ENCODE measurements at places on chromosomes 1 and 21.

DNA sequence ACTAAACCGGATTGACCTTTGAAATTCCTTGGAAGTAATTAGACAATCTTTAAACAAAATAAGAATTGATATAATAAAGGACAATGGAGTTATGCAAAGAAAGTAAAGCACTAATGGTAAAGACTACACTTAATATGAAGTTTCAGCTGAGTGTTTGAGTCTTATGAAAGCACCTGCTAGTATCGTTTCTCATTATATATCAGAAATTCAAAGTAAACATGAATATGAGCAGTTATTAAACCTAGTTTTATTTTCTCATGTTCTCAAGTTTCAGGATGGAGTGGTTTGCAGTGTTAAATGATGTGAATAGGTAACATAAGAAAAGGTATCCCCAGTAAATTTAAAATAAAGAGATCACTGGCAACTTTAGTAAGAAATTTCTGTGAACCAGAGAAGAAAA, 188.6 kb downstream of the ZP4 start:
- DNase-seq = no peak

GRCh38 chr1:233443040-233443760, 115.7 kb downstream of the MAP3K21 start:
- DNase-seq = no peak

GRCh38 chr1:192747301-192747700, 61.5 kb upstream of the RGS2 start:
- no peak for DNase-seq

DNA sequence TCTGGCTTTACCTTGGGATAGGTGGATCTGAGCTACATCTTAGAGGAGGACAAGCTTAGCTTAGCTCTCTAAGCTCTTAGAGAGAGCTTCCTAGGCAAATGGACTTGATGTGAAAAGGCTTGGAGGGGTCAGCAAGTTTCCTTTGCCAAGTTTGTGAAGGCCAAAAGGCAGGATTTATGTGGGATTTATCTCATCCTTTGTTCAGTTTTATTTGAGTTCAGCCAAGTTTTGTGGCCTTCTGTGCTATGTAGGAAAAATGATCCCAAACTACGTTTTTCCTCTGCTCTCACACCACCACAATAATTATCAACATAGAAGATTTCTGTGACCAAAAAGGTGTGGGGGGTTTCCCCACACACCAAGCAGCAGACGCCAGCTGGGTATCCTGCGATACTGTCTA, 26.0 kb upstream of the RNF11 start:
- DNase-seq = no peak

DNA sequence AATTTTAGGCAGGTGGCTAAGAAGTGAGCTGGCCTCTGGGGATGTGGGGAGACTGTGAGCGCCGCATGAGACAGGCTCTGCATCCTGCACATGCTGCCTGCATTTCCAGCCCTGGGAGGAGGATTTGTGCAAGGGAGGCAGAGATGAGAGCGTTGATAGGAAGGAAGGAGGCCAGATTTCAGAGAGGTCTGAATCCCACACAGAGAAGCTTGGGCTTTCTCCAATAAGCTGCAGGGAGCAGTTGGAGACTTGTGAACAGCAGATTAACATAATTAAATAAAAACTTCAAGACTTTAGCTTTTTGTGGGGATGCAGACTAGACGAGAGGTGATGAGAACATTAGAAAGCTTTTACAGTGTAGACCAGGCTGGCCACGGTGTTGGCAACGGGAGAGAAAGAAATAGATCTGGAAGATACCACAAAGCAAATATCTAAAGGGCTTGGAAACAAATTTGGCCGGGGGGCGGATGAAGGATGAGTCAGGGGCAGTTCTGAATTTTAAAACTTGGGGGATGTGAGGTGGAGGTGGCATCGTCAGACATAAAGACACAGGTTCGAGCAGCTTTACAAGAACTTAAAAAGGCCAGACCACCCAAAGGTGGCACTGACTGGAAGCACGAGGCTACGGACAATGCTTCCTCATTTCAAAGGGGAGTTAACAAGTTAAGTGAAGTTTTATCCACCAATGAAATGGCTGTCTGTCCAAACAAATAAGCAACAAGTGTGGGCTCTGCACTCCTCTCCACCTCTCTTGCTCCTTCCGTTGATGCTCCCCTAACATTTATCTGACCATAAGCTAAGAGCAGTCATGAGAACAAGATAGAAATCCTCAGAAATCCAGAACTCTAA, 57.0 kb downstream of the HIVEP3 start:
- DNase-seq = no peak

GRCh38 chr1:89599332-89599630, 33.6 kb upstream of the LRRC8C start:
- DNase-seq = no peak

GRCh38 chr1:21189906-21190500, 13.3 kb upstream of the EIF4G3 start:
- DNase-seq = no peak

DNA sequence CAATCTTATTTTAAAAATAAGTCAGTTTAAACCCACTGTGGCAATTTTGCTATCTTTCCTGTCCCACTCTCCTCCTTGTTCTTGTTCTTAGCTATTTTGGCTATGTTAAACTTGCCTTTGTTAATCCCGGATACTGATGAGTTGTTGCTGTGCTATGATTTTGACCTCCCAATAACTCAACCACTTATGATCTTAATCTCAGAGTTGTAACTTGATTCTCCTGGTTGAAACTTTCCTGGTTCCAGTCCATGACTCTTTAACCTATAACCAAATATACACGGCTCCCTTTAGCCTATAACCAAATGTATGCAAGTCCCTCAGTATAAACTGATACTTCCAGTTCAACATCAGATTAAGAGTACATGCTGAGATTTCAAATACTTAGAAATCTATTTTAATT, 15.6 kb upstream of the ACADM start:
- DNase-seq = no peak

GRCh38 chr1:22039594-22040285, 12.8 kb upstream of the CDC42 start:
- DNase-seq = peak; percentile 71

DNA sequence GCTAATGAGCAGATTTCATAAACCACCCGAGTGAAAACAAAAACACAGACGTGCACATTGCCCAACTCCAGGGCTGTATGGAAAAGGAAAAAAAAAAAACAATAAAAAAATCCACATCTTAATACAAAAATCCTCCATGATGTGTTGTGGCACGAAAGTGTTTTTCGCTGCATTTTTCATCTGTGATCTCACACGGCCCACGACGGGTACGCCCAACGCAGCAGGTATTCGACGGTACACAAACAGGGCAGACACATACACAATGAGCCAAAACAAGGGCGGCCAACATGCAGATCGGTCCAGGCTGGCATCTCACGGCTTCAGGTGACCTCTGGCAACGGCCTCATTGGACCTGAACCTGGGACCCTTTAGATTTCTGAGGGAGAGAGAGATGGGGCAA, 31.1 kb downstream of the CASZ1 start:
- no peak for DNase-seq

DNA sequence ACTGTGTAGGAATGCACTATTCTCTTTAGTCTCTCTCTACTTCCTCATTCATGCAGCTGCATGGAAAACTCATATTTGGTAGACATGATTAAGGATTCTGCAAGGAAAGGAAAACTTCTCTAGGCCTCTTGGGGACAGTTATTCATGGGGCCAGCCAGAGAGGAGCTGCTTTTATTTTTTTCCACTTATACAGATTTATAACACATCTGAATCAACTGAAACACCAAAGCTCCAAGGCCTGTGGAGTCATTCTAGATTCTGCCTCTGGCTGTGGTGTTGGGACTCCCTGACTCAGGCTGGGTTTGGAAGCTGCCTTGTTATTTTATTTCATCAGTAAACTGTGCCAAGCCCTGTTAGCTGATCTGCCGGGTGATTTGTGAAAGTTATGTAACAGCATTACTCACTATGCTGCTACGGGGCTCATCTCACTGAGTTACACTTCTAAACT, 83.9 kb upstream of the EDEM3 start:
- no peak for DNase-seq

DNA sequence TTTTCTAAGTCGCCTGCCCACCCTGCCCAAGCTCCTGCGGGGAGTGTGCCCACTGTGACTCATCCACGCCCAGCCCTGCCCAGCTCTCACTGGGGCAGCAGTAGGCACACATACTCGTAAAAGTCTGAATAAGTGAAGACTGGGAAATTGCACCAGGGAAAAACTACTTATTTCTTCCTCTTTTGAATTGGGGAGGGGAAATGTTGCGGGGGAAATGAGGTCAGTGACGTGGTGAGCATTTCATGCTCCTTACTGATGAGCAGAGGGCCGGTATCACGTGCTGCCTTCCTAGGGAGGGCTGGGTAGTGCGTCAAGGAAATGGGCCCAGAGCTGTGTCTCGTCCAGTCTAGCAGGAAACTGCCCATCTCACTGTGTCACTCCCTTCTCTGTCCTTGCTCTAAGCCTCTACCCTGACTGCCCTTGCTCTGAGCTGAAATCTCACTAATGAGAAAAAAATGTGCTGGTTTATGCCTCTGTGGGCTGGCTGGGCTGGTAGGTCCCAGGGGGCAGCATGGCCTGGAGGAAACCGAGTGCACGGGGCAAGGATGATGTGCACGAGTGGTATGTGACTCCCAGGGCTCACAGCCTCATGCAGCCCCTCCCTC, 13.5 kb upstream of the TNFRSF1B start:
- DNase-seq = no peak

DNA sequence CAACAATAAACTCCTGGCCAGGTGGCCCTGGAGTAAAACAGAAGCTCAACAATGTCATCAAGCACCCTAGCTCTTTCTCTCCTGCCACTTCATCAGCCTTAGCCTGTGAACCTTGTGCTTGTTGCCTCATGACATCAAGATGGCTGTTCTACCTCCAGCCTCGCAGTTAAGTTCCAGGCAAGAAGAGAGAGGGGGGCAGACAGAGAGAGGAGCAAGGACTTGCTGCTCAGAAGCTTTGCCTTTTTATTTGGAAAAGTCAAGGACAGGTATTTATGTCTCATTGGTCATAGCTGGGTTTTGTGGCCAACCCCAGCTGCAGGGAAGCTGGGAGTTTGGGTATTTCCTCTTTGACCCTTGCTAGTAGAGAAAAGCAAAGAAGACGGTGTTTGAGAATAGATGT, 60.3 kb upstream of the GADD45A start:
- DNase-seq = no peak

- DNase-seq = no peak
Observed at GRCh38 chr1:156707417-156708217, 2.2 kb upstream of the CRABP2 start.

- DNase-seq = no peak
Observed at GRCh38 chr1:81569761-81570160, 231.0 kb upstream of the ADGRL2 start.

GRCh38 chr1:99850459-99851291, 514 bp downstream of the AGL start:
- no peak for DNase-seq
